ENCODE measurements at places on chromosomes 16 and 17. TPM values are rescaled to one million over a fixed set of nuclear protein-coding genes. Genes with fewer than 3 reads are reported as not detected.

Gene TMEM114
- polyA plus RNA-seq = not detected

Gene ZMYND15
- polyA plus RNA-seq = 9.7 TPM

Gene RHBDF2
- 116 TPM for polyA plus RNA-seq

GRCh38 chr16:77093999-77094398 lies 97.0 kb upstream of the MON1B start:
- H3K4me1 ChIP-seq = no peaks in the 10 kb centered on the region
- no peak for DNase-seq
- H3K36me3 ChIP-seq = no peaks in the 10 kb centered on the region
- no peak overlapping the region for H3K4me3 ChIP-seq

GRCh38 chr17:72385475-72385874 lies 264.7 kb downstream of the SOX9 start:
- peaks cover 26% of the 10 kb centered on the region for H3K4me1 ChIP-seq
- H3K27me3 ChIP-seq = no peaks in the 10 kb centered on the region
- no peaks in the 10 kb centered on the region for H3K36me3 ChIP-seq
- H3K27ac ChIP-seq = no peak overlapping the region
- no peak for DNase-seq
- no peak overlapping the region for H3K4me3 ChIP-seq

DNA sequence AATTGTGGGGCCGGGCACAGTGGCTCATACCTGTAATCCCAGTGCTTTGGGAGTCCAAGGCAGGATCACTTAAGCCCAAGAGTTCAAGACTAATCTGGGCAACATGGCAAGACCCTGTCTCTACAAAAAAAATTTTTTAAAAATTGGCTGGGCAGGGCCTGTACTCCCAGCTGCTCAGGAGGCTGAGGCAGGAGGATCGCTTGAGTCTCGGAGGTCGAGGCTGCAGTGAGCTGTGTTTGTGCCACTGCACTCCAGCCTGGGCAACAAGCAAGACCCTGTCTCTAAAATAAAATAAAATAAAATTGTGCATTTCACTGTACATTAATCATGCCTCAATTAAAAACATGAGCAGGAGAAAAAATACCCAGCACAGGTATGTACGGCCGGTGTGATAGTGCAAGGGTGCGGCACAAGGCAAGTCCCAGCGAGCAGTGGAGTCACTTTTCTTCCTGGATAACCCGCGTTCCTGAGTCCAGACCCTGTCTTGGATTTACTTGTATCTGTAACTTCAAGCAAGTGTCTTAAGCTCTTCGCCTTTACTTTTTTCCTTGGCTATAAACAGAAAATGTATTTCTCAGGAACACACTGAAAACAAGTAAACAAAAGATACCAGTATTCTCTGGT lies 11.4 kb downstream of the ZDHHC7 start:
- peaks cover 15% of the 10 kb centered on the region for H3K4me1 ChIP-seq
- H3K27ac ChIP-seq = no peak overlapping the region
- H3K36me3 ChIP-seq = peaks cover 5% of the 10 kb centered on the region
- H3K27me3 ChIP-seq = no peaks in the 10 kb centered on the region
- DNase-seq = no peak

DNA sequence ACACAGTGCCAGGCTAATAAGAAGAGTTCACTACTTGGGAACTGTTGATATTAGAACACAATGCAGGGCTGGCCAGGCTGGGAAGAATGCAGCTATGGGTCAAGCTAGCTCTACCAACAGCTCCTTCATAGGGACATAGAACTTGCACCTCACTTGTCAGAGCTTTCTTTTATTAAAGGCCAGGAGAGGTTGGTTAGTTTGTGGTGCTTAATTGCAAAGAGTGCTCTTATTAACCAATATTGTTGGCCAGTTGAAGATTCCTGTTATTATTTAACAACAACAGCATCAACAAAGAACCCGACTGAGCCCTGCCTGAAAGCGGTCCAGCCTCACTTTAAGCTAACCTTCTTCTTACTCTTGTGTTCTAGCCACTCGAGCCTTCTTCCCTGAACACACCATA lies 43.4 kb upstream of the ANKFN1 start:
- H3K4me3 ChIP-seq = no peak overlapping the region
- no peak overlapping the region for H3K27ac ChIP-seq
- H3K27me3 ChIP-seq = no peaks in the 10 kb centered on the region
- DNase-seq = no peak
- H3K36me3 ChIP-seq = no peaks in the 10 kb centered on the region

GRCh38 chr16:22216191-22216831 lies 10.2 kb downstream of the EEF2K start:
- H3K27me3 ChIP-seq = no peaks in the 10 kb centered on the region
- H3K36me3 ChIP-seq = no peaks in the 10 kb centered on the region
- no peak for DNase-seq
- no peak overlapping the region for H3K4me3 ChIP-seq
- H3K4me1 ChIP-seq = no peaks in the 10 kb centered on the region

- H3K36me3 ChIP-seq = no peaks in the 10 kb centered on the region
- H3K27me3 ChIP-seq = no peaks in the 10 kb centered on the region
- H3K4me3 ChIP-seq = no peak overlapping the region
- no peak overlapping the region for H3K27ac ChIP-seq
- DNase-seq = no peak
Measured at GRCh38 chr16:81060576-81061306, 16.3 kb downstream of the C16orf46 start.

All from lung (tissue), 17 donors.